Naive thymus-derived CD4-positive, alpha-beta T cell (primary cell): ENCODE measurements at places on chromosomes 16 and 17. TPM values are rescaled to one million over a fixed set of nuclear protein-coding genes. Genes with fewer than 3 reads are reported as not detected.
A peak's percentile ranks its signal among the peaks of the same experiment; 100 is the strongest.

The MEIOB gene
- not detected for polyA plus RNA-seq

The PITPNM3 gene
- not detected for polyA plus RNA-seq

The SLC35G6 gene
- polyA plus RNA-seq = not detected

The CCL4L2 gene
- not detected for polyA plus RNA-seq

- peaks cover 21% of the 10 kb centered on the region for H3K27me3 ChIP-seq
- peak; percentile 54 for DNase-seq
- H3K4me1 ChIP-seq = peaks cover 11% of the 10 kb centered on the region
- H3K36me3 ChIP-seq = no peaks in the 10 kb centered on the region
These were observed 1.4 kb upstream of the TBC1D24 start for GRCh38 chr16:2473446-2473926.

GRCh38 chr17:80855948-80856862, 135.4 kb upstream of the CHMP6 start:
- no peak overlapping the region for H3K4me3 ChIP-seq
- no peaks in the 10 kb centered on the region for H3K36me3 ChIP-seq
- H3K4me1 ChIP-seq = peaks cover 10% of the 10 kb centered on the region
- peak overlapping the region; percentile 19 for H3K27ac ChIP-seq
- no peaks in the 10 kb centered on the region for H3K27me3 ChIP-seq

DNA sequence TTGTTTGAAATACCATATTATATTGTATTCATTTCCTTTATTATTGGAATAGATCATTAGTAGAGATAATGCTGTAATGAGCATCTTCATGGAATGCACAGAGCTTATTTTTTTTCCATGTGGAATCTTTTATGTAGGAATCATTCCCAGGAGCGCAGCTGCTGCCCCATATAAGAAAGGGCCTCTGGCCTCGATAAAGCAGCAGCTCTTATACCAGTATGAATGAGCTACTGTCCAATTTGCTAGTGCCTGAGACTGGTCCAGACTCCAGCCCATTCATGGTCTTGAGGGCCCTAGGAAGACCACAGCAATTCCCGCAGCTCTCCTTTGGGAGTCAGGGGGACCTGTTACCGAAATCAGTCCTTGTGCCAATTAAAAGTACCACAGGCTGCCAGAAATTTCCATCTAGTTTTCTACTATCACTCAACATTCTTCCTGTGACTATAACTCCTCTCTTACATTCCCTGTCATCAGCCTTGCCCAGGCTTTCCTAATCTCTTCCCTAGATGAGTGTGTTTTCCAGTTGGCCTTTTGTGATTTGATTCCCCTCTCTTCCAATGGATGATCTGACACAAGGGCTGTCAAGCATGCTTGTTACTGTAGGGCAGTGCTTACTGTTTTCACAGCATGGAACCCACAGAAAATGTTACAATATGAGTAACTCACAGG, 1.9 kb downstream of the ZNF843 start:
- no peaks in the 10 kb centered on the region for H3K4me1 ChIP-seq
- no peaks in the 10 kb centered on the region for H3K36me3 ChIP-seq
- H3K27ac ChIP-seq = no peak overlapping the region
- DNase-seq = no peak
